CD4-positive, alpha-beta memory T cell (primary cell): ENCODE measurements at places on chromosomes 7 and 10. TPM values are rescaled to one million over a fixed set of nuclear protein-coding genes. Genes with fewer than 3 reads are reported as not detected.
A peak's percentile ranks its signal among the peaks of the same experiment; 100 is the strongest.

AEBP1 gene
- 7.8 TPM for total RNA-seq

DNA sequence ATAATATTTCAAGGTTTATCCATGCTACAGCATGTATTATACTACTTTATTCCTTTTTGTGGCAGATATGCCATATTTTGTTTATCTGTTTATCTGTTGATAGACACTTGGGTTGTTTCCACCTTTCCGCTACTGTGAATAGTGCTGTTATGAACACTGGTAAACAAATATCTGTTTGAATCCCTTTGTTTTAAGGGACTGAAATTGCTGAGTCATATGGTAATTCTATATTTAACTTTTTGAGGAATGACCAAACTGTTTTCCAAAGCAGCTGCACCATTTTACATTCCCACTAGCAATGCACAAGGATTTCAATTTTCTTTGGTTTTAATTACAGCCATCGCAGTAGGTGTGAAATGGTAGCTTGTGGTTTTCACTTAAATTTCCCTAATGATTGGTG, 3.4 kb downstream of the C10orf53 start:
- no peaks in the 10 kb centered on the region for H3K36me3 ChIP-seq
- H3K4me1 ChIP-seq, result no peaks in the 10 kb centered on the region
- DNase-seq, result no peak
- no peak overlapping the region for H3K27ac ChIP-seq
- no peak overlapping the region for H3K4me3 ChIP-seq
- H3K27me3 ChIP-seq, result no peaks in the 10 kb centered on the region

GRCh38 chr10:114905450-114905849, 32.5 kb upstream of the TRUB1 start:
- H3K4me1 ChIP-seq, result no peaks in the 10 kb centered on the region
- H3K27ac ChIP-seq, result no peak overlapping the region
- no peak for DNase-seq
- no peaks in the 10 kb centered on the region for H3K36me3 ChIP-seq
- H3K4me3 ChIP-seq, result no peak overlapping the region
- no peaks in the 10 kb centered on the region for H3K27me3 ChIP-seq

DNA sequence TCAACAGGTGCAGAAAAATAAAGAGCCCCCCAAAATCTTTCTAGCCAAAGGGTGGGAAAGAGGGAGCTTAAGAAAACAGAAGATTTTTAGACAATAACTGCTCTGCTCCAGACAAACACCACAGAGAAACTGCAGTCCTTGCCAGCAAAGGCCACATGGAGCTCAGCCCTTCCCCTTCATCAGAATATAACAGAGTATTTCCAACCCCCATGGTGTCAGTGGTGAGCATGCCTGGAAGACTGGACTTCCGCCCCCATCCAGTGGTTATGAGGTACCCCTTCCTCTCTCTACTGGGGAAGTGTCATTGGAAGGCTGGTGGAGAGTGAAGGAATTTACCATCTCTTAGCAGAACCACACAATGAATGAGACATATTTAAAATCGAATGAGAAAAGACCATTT, 1007.3 kb upstream of the CELF2 start:
- H3K27ac ChIP-seq, result no peak overlapping the region
- H3K4me3 ChIP-seq, result no peak overlapping the region
- H3K36me3 ChIP-seq, result no peaks in the 10 kb centered on the region
- H3K4me1 ChIP-seq, result no peaks in the 10 kb centered on the region
- no peak for DNase-seq

LRRTM3 gene
- not detected for total RNA-seq

TMEM176B gene
- total RNA-seq, result 1.6 TPM

- H3K4me1 ChIP-seq, result no peaks in the 10 kb centered on the region
- no peak overlapping the region for H3K27ac ChIP-seq
These were observed 3.1 kb upstream of the CHST15 start for GRCh38 chr10:124096494-124096893.

DNA sequence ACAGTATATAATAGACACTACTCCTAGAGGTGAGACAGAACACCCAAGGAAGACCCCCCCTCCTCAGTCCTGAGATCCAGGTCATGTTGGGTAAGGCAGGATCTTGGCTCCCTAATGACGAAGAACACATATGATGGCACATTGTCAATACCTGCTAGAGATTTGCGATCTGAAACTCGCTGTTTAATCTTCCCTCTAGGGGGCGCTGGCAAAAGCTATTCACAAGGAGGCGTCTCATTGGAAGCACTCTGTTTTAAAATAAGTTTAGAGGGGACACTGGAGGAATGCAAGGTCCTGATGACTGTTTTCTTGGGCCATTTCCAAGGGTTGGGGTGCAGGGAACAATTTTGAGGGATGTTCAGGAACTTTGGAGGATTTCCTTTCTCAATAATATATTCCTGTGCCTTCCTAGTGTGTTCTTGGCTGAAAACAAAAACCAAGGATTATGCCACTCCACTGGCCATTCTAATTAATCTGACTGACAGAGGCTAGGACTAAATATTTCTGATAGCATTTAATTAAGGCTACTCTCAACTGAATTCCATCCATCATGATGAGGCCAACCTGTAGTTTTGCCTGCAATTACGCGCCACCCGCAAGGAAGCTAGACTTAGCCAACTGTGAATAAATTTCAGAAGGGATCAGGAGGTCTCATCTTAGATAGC, 1013.8 kb upstream of the MBL2 start:
- DNase-seq, result no peak
- no peak overlapping the region for H3K27ac ChIP-seq
- H3K4me1 ChIP-seq, result no peaks in the 10 kb centered on the region

- no peaks in the 10 kb centered on the region for H3K27me3 ChIP-seq
- DNase-seq, result no peak
- H3K27ac ChIP-seq, result no peak overlapping the region
- H3K4me1 ChIP-seq, result peaks cover 27% of the 10 kb centered on the region
- no peaks in the 10 kb centered on the region for H3K36me3 ChIP-seq
These were observed 5.2 kb downstream of the NAMPT start for GRCh38 chr7:106279425-106280197.

GRCh38 chr7:99099499-99100077, 44.3 kb downstream of the SMURF1 start:
- H3K27ac ChIP-seq, result no peak overlapping the region
- H3K4me1 ChIP-seq, result peaks cover 8% of the 10 kb centered on the region
- no peak overlapping the region for H3K4me3 ChIP-seq
- no peaks in the 10 kb centered on the region for H3K27me3 ChIP-seq
- DNase-seq, result no peak

GRCh38 chr7:14271441-14271840, 282.0 kb upstream of the ETV1 start:
- no peaks in the 10 kb centered on the region for H3K27me3 ChIP-seq
- no peak for DNase-seq
- H3K4me3 ChIP-seq, result no peak overlapping the region

LRRD1 gene
- not detected for total RNA-seq

- H3K4me3 ChIP-seq, result no peak overlapping the region
- no peak overlapping the region for H3K27ac ChIP-seq
- no peak for DNase-seq
- no peaks in the 10 kb centered on the region for H3K27me3 ChIP-seq
These were observed 128.4 kb upstream of the PALS2 start for GRCh38 chr7:24444666-24445440.

- DNase-seq, result no peak
- H3K27me3 ChIP-seq, result no peaks in the 10 kb centered on the region
- H3K36me3 ChIP-seq, result no peaks in the 10 kb centered on the region
- H3K27ac ChIP-seq, result no peak overlapping the region
These were observed 233.3 kb upstream of the PTPRZ1 start for GRCh38 chr7:121639705-121640104.

GRCh38 chr7:113752289-113752688, 166.5 kb downstream of the PPP1R3A start:
- no peak overlapping the region for H3K27ac ChIP-seq
- no peaks in the 10 kb centered on the region for H3K36me3 ChIP-seq
- H3K4me3 ChIP-seq, result no peak overlapping the region

DNA sequence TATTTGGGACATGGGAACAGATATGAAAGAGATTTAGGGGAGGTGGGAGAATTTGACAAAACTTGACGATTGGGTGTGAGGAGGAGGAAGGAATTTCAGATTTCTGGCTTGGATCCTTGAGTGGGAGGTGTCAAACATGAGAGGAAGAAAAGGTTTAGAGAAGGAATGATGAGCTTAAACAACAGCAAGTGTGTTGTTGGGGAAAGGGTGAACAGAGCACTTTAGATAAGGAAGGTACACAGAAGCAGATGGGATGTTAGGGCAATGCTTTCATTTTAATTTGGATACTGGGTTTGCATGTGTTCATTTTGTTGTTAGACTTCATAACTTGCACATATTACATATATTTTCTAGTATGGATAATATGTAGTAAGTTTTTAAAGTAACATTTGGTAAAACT, 23.2 kb downstream of the REEP3 start:
- H3K27me3 ChIP-seq, result no peaks in the 10 kb centered on the region

GRCh38 chr10:7389346-7389745, 21.5 kb downstream of the SFMBT2 start:
- no peak overlapping the region for H3K27ac ChIP-seq
- H3K4me3 ChIP-seq, result no peak overlapping the region
- no peak for DNase-seq
- H3K27me3 ChIP-seq, result no peaks in the 10 kb centered on the region
- H3K36me3 ChIP-seq, result no peaks in the 10 kb centered on the region

DNA sequence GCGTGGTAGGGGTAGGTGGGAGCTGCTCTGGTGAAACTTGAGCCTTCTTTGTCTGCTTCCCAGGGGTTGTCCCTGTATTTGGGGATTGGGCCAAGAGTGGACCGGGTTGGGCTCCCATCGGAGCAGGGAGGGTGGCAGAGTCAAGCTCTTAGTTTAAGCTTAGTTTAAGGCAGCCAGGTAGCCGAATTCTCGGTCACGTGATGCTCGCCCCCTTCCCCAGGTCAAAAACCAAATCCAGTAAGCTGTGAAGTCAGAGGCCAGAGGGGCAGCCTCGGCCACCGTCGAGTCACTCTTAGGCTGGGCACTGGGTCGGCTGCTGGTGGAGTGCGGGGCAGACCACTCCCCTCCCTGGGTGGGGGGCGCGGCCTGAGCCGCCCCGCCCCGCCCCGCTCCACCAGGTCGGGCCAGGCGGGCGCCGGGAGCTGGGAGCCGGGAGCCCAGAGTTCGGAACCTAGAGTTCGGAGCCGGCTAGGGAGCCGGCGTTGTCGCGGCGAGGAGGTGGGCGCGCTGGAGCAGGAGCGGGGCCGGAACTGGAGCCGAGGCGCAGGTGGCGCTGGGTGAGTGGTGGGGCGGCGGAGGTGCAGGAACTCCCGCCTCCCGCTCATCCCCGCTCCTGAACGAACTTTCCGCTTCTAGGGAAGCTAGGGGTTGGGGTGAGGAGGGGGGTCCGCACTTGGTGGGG, 2.8 kb upstream of the LZTS2 start:
- H3K36me3 ChIP-seq, result no peaks in the 10 kb centered on the region
- peak overlapping the region; percentile 83 for H3K27ac ChIP-seq
- DNase-seq, result peak; percentile 57
- H3K4me1 ChIP-seq, result peaks cover 24% of the 10 kb centered on the region

DNA sequence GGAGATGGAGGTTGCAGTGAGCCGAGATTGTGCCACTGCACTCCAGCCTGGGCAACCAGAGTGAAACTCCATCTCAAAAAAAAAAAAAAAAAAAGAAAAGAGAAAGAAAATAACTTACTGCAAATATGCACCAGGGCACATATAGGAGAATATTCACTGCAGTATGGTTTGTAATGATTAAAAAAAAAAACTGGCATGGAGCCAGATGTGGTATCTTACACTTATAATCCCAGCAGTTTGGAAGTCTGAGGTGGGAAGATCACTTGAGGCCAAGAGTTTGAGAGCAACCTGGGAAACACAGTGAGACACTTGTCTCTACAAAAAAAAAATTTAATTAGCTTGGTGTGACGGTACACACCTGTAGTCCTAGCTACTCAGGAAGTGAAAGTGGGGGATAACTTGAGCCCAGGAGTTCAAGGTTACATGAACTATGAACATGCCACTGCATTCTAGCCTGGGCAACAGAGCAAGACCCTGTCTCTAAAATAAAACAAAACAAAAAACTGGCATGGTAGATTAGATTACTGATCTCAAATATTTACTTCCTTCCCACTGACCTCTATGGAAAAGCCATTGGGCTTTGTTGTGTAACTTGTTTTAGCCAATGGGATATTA, 85.6 kb downstream of the MICU1 start:
- no peaks in the 10 kb centered on the region for H3K36me3 ChIP-seq
- H3K4me3 ChIP-seq, result no peak overlapping the region
- no peaks in the 10 kb centered on the region for H3K27me3 ChIP-seq
- H3K4me1 ChIP-seq, result no peaks in the 10 kb centered on the region
- DNase-seq, result no peak

- no peaks in the 10 kb centered on the region for H3K27me3 ChIP-seq
- DNase-seq, result no peak
- peaks cover 20% of the 10 kb centered on the region for H3K4me1 ChIP-seq
- H3K27ac ChIP-seq, result no peak overlapping the region
- H3K36me3 ChIP-seq, result peaks cover 11% of the 10 kb centered on the region
- H3K4me3 ChIP-seq, result no peak overlapping the region
These were observed 10.8 kb downstream of the AGK start for GRCh38 chr7:141562036-141562435.

GRCh38 chr10:59585046-59585700, 124.5 kb downstream of the SLC16A9 start:
- H3K36me3 ChIP-seq, result no peaks in the 10 kb centered on the region
- no peak overlapping the region for H3K4me3 ChIP-seq
- DNase-seq, result no peak
- no peaks in the 10 kb centered on the region for H3K27me3 ChIP-seq

GRCh38 chr7:136023134-136023869, 46.1 kb upstream of the MTPN start:
- no peak overlapping the region for H3K27ac ChIP-seq
- H3K27me3 ChIP-seq, result no peaks in the 10 kb centered on the region
- H3K36me3 ChIP-seq, result no peaks in the 10 kb centered on the region

ZC3HAV1L gene
- total RNA-seq, result 3.8 TPM

GRCh38 chr10:76970711-76971519, 666.7 kb downstream of the KCNMA1 start:
- no peak overlapping the region for H3K27ac ChIP-seq
- no peaks in the 10 kb centered on the region for H3K27me3 ChIP-seq
- no peak for DNase-seq
- no peaks in the 10 kb centered on the region for H3K36me3 ChIP-seq
- H3K4me3 ChIP-seq, result no peak overlapping the region

GRCh38 chr7:726084-726853, at the start of gene DNAAF5:
TSS of gene DNAAF5 (plus strand) at chr7:726699. CDS start at chr7:726721, 22 bp downstream.
- peak within 1 kb of the TSS; percentile 62 for H3K27ac ChIP-seq
- peak within 1 kb of the TSS; percentile 52 for H3K4me3 ChIP-seq
- peak; percentile 82 for DNase-seq

DNA sequence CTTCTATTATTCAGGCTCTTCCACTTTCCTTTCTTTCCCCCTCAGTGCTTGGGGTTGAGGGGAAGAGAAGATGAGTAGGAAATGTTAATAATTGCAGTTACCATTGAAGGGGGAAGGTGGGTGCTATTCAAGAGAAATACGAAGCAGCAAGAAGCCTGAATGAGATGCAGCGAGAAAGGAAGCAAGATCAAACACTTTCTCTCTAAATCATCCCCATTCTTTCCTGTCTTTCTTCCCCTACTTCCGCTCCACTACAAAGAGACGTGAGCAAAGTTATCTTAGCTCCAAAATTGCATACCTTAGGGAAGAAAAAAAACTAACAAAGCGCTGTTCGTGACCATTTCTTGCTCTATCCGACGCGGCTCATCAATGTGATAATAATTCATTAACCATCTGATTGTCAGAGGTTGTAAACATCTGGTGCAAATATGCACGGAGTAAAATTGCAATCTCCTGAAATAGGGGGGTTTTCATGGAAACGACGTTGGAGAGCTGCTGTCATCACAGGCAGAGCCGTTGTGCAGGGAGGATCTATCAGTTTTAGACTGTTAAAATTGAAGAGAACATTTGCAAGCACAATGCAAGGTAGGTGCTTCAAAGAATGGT, 15.2 kb upstream of the PARD3 start:
- DNase-seq, result no peak
- H3K27me3 ChIP-seq, result no peaks in the 10 kb centered on the region
- H3K27ac ChIP-seq, result no peak overlapping the region
- H3K36me3 ChIP-seq, result no peaks in the 10 kb centered on the region
- H3K4me1 ChIP-seq, result no peaks in the 10 kb centered on the region

ANKRD7 gene
- total RNA-seq, result not detected
